ENCODE measurements at places on chromosomes 7 and 10.

- H3K4me1 ChIP-seq: peaks cover 13% of the 10 kb centered on the region
- no peak overlapping the region for H3K4me3 ChIP-seq
- no peak overlapping the region for H3K27ac ChIP-seq
- no peak for ATAC-seq
- no peaks in the 10 kb centered on the region for H3K36me3 ChIP-seq
Observed at GRCh38 chr10:7697426-7697825, 5.7 kb upstream of the ITIH2 start.

DNA sequence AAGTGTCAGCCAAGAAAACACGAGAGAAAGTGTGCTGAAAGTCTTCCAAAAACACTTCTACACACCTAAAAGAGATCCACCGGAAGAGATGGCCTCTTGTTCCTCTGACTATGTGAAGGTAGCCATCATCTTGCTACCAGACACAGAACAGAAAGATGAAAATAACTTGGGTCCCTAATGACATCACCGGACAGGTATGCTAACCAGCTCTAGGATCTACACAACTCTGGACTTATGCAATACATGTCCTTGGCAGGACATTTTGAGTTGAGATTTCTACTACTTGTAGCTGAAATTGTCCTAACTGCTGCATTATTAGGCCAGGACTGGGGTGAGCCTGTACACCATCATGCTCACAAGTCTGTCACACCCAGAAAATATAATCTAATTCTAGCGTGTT is 358.7 kb downstream of the ELMO1 start:
- peaks cover 2% of the 10 kb centered on the region for H3K36me3 ChIP-seq
- H3K27ac ChIP-seq: peak overlapping the region; percentile 83
- no peak overlapping the region for H3K4me3 ChIP-seq
- ATAC-seq: peak; percentile 95
- no peaks in the 10 kb centered on the region for H3K27me3 ChIP-seq

DNA sequence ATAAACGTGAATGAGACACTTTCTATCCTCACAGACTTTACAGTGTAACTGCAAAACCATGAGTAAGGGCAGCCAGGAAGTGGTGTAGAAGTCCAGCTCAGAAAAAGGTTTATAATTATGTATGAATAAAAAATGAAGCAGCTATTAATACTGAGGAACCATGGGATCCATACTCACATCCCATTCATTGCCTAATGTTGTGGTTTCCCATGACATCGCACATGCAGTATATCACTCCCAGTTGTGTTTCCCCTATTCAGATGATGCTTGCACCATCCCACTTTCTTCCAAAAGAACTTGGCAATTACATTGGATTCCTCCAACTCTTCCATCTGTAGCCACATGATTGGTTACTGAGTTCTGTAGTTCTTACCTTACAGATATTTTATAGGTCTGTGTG is 74.5 kb upstream of the SEMA3D start:
- no peaks in the 10 kb centered on the region for H3K4me1 ChIP-seq
- no peaks in the 10 kb centered on the region for H3K27me3 ChIP-seq
- no peak for ATAC-seq
- H3K36me3 ChIP-seq: no peaks in the 10 kb centered on the region
- H3K4me3 ChIP-seq: no peak overlapping the region

GRCh38 chr10:60732807-60733516 is 45.3 kb upstream of the CDK1 start:
- peaks cover 14% of the 10 kb centered on the region for H3K4me1 ChIP-seq
- no peaks in the 10 kb centered on the region for H3K36me3 ChIP-seq
- H3K27ac ChIP-seq: no peak overlapping the region
- H3K27me3 ChIP-seq: peaks cover 51% of the 10 kb centered on the region
- peak overlapping the region; percentile 59 for H3K4me3 ChIP-seq
- peak; percentile 34 for ATAC-seq

DNA sequence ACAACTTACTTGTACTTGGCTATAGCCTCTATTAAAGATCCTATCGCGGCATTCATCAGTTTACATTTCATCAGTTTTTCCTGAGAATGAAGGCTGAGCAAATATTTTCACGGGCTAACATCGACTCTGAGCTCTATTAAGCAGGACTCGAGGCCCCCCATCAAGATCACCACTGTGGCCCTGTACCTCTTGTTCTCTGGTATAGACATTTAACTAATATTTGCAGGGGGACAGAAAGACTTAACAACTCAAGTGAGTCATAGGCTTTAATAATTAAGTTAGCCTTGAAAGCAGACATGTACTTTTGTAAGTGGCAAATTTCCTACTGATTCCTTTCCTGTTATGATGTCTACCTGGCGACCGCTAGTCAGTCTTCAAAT is 45.4 kb downstream of the DOCK4 start:
- H3K4me3 ChIP-seq: no peak overlapping the region
- no peaks in the 10 kb centered on the region for H3K36me3 ChIP-seq
- peaks cover 17% of the 10 kb centered on the region for H3K4me1 ChIP-seq
- no peak for ATAC-seq
- H3K27ac ChIP-seq: no peak overlapping the region

GRCh38 chr10:104332243-104333031 is 5.8 kb downstream of the ITPRIP start:
- peaks cover 36% of the 10 kb centered on the region for H3K4me1 ChIP-seq
- H3K4me3 ChIP-seq: no peak overlapping the region
- no peaks in the 10 kb centered on the region for H3K27me3 ChIP-seq

- no peak for ATAC-seq
- H3K27me3 ChIP-seq: no peaks in the 10 kb centered on the region
- H3K36me3 ChIP-seq: no peaks in the 10 kb centered on the region
- no peak overlapping the region for H3K27ac ChIP-seq
- H3K4me3 ChIP-seq: no peak overlapping the region
- no peaks in the 10 kb centered on the region for H3K4me1 ChIP-seq
Observed at GRCh38 chr7:93402944-93403343, 170.8 kb downstream of the VPS50 start.

GRCh38 chr7:132472463-132473120 is 103.7 kb downstream of the PLXNA4 start:
- no peak overlapping the region for H3K4me3 ChIP-seq
- peak overlapping the region; percentile 35 for H3K27ac ChIP-seq
- peak; percentile 82 for ATAC-seq
- no peaks in the 10 kb centered on the region for H3K36me3 ChIP-seq
- no peaks in the 10 kb centered on the region for H3K27me3 ChIP-seq
- H3K4me1 ChIP-seq: peaks cover 26% of the 10 kb centered on the region

DNA sequence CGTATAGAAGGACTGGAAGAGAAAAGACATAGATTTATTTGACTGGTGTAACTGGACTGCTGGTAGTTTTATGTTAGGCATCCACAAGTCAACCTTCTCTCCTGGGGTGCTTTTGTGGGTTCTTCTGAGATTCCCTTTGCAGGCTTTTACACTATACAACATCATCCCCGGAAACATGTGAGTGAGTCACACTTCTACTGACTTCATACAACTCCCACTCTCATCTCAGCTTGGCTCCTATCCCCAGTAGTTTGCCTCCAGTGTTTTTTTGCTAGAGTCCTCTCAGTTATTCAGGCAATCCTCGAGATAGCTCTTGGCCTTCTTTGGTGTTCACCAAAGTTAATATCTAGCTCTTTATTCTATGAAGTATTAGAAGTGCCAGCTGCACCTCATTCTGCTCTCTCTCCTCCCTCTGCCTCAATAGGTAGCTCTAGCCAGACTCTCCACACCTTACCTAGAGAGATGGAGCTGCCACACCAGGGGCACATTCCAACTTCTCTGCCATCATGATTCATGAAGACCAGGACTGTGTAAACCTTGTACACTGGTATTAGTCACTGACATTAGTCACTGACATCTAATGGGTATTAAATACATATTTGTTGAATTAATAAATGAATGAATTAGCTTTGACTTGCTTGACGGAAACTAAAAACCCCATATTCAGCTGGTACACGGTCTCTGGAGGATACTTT is 281.9 kb downstream of the PPP1R3A start:
- H3K27ac ChIP-seq: no peak overlapping the region
- H3K4me1 ChIP-seq: no peaks in the 10 kb centered on the region
- H3K27me3 ChIP-seq: no peaks in the 10 kb centered on the region
- H3K4me3 ChIP-seq: no peak overlapping the region
- no peaks in the 10 kb centered on the region for H3K36me3 ChIP-seq
- ATAC-seq: no peak

DNA sequence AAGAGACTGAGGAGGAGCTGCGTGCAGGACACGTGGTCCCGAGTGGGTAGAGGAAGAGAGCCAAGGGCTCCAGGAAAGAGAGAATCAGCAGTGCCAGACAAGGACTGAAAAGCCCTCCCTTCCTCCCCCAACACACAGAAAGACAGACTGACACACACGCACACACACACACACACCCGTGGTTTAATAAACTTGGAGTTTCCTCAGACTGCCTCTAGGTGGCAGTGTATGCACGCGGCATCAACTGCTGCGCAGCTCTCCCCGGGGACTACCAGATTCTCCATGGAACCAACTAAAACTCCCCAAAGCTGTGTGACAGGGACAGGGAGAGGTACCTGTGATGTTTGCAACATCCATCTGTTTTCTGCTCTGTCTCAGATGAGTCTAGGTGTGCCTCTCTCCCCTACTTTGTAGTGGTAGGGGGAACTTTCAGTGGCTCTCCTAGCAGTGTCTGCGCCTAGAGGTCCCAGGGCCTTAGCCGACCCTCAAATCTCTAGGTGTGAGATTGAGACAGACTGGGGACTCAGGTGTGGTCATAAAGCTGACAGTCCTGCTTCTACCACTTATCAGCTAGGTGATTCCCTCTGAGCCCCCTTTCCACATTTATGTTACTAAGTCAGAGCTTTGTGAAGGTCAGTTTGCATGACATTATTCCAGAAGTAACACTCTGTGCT is 9.3 kb upstream of the TSPAN14 start:
- H3K36me3 ChIP-seq: no peaks in the 10 kb centered on the region
- H3K27me3 ChIP-seq: no peaks in the 10 kb centered on the region
- H3K27ac ChIP-seq: peak overlapping the region; percentile 5
- no peak overlapping the region for H3K4me3 ChIP-seq
- ATAC-seq: peak; percentile 88
- H3K4me1 ChIP-seq: no peaks in the 10 kb centered on the region

DNA sequence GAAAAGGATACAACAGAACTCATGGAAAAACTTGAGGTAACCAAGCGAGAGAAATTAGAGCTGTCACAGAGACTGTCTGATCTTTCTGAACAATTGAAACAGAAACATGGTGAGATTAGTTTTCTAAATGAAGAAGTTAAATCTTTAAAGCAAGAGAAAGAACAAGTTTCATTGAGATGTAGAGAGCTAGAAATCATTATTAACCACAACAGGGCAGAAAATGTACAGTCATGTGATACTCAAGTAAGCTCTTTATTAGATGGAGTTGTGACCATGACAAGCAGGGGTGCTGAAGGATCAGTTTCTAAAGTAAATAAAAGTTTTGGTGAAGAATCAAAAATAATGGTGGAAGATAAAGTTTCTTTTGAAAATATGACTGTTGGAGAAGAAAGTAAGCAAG is 62.1 kb downstream of the AKAP9 start:
- H3K4me3 ChIP-seq: no peak overlapping the region
- H3K4me1 ChIP-seq: no peaks in the 10 kb centered on the region
- no peak overlapping the region for H3K27ac ChIP-seq
- H3K36me3 ChIP-seq: peaks cover 63% of the 10 kb centered on the region

DNA sequence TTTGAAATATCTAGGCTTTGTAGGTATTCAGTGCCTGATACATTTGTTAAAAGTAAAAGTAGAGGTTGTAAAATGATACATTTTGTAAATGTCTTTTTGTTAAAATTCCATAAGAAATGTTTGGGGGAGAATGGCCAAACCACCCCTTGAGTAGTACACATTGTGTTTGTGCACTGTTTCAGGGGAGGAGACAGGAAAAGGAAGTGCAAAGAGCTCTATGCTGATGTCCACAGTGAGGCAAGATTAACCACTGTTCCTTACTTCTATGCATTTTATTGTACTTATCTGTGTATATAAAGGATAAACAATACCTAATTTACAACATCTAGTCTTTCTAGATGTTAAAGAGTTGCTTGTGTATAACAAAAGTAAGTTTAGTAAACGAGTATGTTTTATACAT is 7.4 kb upstream of the CYCS start:
- no peaks in the 10 kb centered on the region for H3K4me1 ChIP-seq
- ATAC-seq: no peak
- no peak overlapping the region for H3K27ac ChIP-seq

- H3K27me3 ChIP-seq: no peaks in the 10 kb centered on the region
- H3K36me3 ChIP-seq: peaks cover 100% of the 10 kb centered on the region
- H3K4me1 ChIP-seq: peaks cover 4% of the 10 kb centered on the region
- ATAC-seq: no peak
Observed at GRCh38 chr10:69397972-69398371, 18.7 kb downstream of the TACR2 start.

- H3K27ac ChIP-seq: no peak overlapping the region
- no peak for ATAC-seq
- no peaks in the 10 kb centered on the region for H3K4me1 ChIP-seq
- H3K4me3 ChIP-seq: no peak overlapping the region
Observed at GRCh38 chr7:113784956-113785355, 133.9 kb downstream of the PPP1R3A start.

- ATAC-seq: no peak
- H3K27ac ChIP-seq: no peak overlapping the region
- H3K36me3 ChIP-seq: no peaks in the 10 kb centered on the region
- peaks cover 4% of the 10 kb centered on the region for H3K4me1 ChIP-seq
Observed at GRCh38 chr10:80122110-80122710, 10.3 kb upstream of the PLAC9 start.

DNA sequence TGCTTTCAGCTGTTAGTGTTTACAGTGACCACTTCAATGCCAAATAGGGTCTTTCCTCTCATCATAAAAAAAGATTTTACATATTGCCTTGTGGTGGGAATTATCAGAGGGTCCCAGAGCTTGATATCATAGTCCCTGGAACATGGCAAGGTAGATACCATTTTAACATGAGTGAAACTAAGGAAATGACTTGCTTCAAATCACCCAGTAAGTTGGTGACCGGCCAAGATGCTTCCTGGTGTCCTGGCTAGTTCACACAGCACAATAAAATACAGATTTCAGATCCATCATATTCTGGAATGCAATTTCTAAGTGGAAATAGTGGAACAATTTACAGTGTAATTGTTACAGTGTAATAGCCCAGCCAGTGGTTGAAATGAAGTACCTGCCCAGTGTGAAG is 36.6 kb downstream of the CNNM1 start:
- no peak overlapping the region for H3K27ac ChIP-seq
- no peaks in the 10 kb centered on the region for H3K27me3 ChIP-seq
- peaks cover 18% of the 10 kb centered on the region for H3K36me3 ChIP-seq
- H3K4me3 ChIP-seq: no peak overlapping the region
- ATAC-seq: no peak

DNA sequence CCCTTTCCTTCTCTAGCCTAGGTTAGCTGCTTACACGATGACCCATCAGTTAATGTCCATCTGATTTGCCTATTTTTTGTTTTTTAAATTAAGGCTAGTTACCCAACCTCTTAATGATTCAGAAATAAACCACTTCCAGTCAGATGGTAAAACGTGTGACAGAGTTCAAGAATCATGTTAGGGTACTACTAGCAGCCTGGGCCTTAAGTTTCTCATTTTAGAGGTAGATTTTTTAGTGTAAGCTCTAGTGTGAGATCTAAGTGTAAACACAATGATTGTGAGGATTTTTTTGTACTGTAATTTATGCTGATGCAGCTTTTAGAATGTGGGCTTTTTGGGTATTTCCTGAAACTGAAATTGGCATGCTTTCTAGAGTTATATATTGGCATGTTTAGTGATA is 130.0 kb downstream of the CDK14 start:
- no peaks in the 10 kb centered on the region for H3K27me3 ChIP-seq
- ATAC-seq: no peak
- H3K4me3 ChIP-seq: no peak overlapping the region
- H3K4me1 ChIP-seq: peaks cover 33% of the 10 kb centered on the region
- no peaks in the 10 kb centered on the region for H3K36me3 ChIP-seq
